ENCODE measurements at places on chromosomes 5 and 9. TPM values are rescaled to one million over a fixed set of nuclear protein-coding genes. Genes with fewer than 3 reads are reported as not detected.

N4BP3 gene
- total RNA-seq, result 6.6 TPM

RANBP17 gene
- 22.0 TPM for total RNA-seq

FOXD4L6 gene
- 0.14 TPM for total RNA-seq

LECT2 gene
- total RNA-seq, result not detected

CDK7 gene
- total RNA-seq, result 35.8 TPM

DNA sequence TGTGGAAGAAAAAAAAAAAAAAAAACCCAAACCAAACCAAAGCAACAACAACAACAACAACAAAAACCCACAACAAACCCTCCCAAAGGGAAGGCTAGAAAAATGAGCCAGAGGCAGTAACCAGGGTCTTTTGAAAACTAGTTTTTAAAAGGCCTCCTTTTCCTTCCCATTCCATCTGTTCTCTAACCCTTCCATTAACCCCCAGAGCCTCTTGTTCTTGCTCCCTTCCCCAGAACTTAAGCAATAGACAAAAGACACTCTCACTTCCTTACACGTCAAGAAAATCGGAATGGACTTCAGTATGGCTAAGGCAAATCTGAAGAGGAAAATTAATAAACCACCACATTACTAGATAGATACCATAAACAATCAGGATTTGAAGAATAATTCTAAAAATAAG, 292.8 kb downstream of the ARL15 start:
- H3K4me3 ChIP-seq, result no peak overlapping the region
- peak overlapping the region; percentile 6 for H3K27ac ChIP-seq
- no peaks in the 10 kb centered on the region for H3K27me3 ChIP-seq
- H3K36me3 ChIP-seq, result peaks cover 16% of the 10 kb centered on the region

DNA sequence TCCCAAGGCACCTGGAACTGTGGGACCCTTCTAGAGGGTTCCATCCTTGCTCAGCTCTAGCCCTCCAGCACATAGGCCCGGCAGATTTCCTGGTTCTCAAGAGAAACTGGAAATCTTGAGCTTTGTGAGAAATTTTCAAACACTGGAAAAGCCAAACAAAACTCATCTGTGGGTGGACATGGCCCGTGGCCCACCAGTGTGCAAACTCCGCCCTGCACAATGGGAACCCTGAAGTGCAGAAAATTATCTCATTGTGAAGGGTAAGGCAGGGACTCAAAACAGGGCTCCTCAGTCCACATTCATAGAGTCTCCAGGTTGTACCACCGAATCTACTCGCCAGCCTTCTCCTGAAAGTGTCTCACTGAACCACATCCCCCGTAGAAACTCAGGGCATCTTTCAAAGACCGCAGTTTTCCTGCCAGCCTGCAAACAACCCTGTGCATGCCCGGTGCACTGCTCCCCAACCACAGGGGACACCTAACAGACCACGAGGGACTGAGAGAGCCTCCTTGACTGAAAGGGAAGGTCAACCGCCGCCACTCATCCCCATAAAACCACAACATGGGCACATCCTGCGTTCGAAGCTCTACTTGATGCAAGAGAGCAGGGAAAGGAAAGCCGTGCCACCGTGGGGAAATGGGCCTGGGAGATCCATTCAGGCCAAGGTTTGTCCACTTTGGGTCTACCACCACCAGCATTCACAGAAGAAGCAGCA, 18.1 kb downstream of the ADAMTS2 start:
- H3K36me3 ChIP-seq, result no peaks in the 10 kb centered on the region
- H3K4me1 ChIP-seq, result peaks cover 16% of the 10 kb centered on the region
- H3K27me3 ChIP-seq, result peaks cover 11% of the 10 kb centered on the region
- no peak overlapping the region for H3K27ac ChIP-seq
- H3K4me3 ChIP-seq, result no peak overlapping the region

DNA sequence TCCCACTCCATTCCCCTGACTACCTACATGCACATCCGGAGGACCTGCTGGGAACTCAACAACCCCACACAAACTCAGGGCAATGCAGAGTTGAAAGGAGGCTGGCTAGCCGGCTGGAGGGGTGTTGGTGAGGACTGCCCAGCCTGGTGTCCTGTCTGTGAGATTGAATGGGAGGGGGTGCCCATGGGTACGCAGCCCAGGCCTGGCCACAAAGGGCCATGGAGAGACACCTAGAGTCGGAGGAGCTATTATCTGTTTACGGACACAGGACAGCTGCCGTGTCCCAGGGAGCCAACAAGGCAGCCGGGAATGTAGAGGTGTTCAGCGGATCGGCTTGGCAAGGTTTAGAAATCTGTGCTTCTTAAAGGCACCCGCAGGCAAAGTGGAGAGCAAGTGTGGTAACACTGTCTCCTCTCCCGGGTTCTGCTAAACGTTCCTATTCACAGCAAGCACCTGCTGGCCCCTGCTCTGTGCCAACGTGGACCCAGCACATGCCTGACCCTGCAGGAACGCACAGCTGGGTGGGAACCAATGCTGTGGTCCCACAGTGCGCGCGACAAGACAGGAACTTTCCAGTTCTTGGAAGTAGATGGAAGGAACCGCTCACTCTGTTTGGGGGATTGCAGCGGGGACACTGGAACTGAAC, 166.7 kb downstream of the DAB2IP start:
- no peak overlapping the region for H3K4me3 ChIP-seq
- H3K27ac ChIP-seq, result peak overlapping the region; percentile 61
- H3K27me3 ChIP-seq, result peaks cover 19% of the 10 kb centered on the region
- no peak for DNase-seq
- H3K4me1 ChIP-seq, result peaks cover 45% of the 10 kb centered on the region
- H3K36me3 ChIP-seq, result no peaks in the 10 kb centered on the region

- H3K4me3 ChIP-seq, result no peak overlapping the region
- H3K4me1 ChIP-seq, result no peaks in the 10 kb centered on the region
- H3K27ac ChIP-seq, result no peak overlapping the region
- no peaks in the 10 kb centered on the region for H3K36me3 ChIP-seq
These were observed 86.6 kb upstream of the SLC24A2 start for GRCh38 chr9:19875291-19875920.

DNA sequence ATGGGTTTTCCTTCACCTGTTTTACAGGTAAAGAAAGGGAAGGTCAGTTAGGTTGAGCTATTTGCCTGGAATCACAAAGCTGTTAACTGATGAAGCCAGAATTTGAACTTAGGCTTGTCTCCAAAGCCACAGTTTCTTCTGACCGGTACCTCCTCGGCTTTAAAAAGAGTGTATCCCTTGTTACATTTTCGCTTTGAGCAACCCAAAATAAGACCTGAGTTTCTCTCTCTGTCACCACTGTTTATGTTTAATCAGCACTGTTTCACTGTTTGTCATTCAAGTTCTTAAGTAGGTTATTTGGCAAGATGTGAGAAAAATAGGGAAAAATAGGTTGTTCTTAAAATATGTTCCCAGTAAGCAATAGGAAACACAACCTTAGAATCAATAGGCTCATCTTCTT, 84.6 kb downstream of the VCAN start:
- no peak overlapping the region for H3K27ac ChIP-seq
- H3K4me1 ChIP-seq, result peaks cover 33% of the 10 kb centered on the region
- H3K4me3 ChIP-seq, result no peak overlapping the region
- DNase-seq, result no peak
- peaks cover 43% of the 10 kb centered on the region for H3K36me3 ChIP-seq
- no peaks in the 10 kb centered on the region for H3K27me3 ChIP-seq

DNA sequence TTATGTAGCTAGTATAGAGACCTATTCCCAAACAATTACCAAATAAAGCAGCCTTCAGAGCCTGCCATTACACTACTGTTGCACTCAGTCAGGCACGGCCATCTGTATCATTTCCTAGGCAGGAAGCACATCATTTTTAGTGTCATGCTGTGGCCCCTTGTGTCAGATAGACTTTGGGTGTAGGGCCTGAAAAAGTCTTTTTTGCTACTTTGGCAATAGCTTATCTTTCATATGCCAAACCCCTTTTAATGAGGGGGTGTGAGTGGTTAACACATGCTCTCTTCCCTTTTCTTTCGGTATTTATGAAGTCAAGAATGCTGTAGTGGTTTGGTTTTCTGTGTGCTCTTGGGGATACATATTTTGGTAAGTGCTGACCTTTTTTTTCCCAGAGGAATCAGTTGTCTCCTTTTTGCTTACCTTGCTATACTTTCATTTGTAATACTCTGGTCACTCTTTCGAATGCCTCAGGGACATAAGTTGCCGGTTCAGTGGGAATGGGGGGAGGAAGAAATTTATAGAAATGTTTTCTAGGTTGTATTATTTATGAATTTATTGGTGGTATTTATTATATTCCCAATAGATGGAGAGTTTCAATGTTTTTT, 209.8 kb downstream of the CSNK1G3 start:
- no peak overlapping the region for H3K4me3 ChIP-seq
- H3K27ac ChIP-seq, result no peak overlapping the region
- no peak for DNase-seq
- H3K4me1 ChIP-seq, result peaks cover 6% of the 10 kb centered on the region
- no peaks in the 10 kb centered on the region for H3K36me3 ChIP-seq

- no peaks in the 10 kb centered on the region for H3K27me3 ChIP-seq
- peak overlapping the region; percentile 16 for H3K27ac ChIP-seq
- H3K36me3 ChIP-seq, result no peaks in the 10 kb centered on the region
- peaks cover 55% of the 10 kb centered on the region for H3K4me1 ChIP-seq
These were observed 20.4 kb upstream of the ARSI start for GRCh38 chr5:150323092-150323491.

DNA sequence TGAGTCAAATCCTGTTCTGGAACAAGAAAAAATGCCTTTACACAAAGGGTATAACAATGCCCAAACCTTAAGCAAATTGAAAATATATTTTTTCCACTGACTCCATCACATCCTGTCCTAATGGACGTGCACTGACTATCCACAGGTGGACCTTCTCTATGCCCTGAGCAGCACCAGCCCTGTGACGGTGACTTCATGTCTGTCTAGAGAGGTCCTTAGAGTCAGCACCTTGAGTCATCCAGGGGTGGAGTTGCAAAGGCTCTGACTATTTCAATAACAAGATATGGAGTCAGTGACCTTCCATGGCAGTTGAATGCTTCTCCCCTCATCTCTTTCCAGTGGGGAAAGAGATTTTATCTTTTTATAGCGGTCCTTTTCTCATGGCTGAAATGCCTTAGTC, 78.0 kb downstream of the YIPF5 start:
- no peak for DNase-seq
- H3K4me3 ChIP-seq, result no peak overlapping the region
- no peaks in the 10 kb centered on the region for H3K36me3 ChIP-seq
- no peak overlapping the region for H3K27ac ChIP-seq
- H3K4me1 ChIP-seq, result peaks cover 33% of the 10 kb centered on the region

- no peaks in the 10 kb centered on the region for H3K36me3 ChIP-seq
- H3K27ac ChIP-seq, result no peak overlapping the region
- no peak for DNase-seq
- peaks cover 17% of the 10 kb centered on the region for H3K4me1 ChIP-seq
- no peak overlapping the region for H3K4me3 ChIP-seq
- no peaks in the 10 kb centered on the region for H3K27me3 ChIP-seq
These were observed 371.7 kb downstream of the NFIB start for GRCh38 chr9:13942201-13942600.

GRCh38 chr9:107841076-107841475, 351.5 kb upstream of the KLF4 start:
- no peaks in the 10 kb centered on the region for H3K36me3 ChIP-seq
- no peak overlapping the region for H3K27ac ChIP-seq
- H3K27me3 ChIP-seq, result peaks cover 27% of the 10 kb centered on the region
- H3K4me1 ChIP-seq, result no peaks in the 10 kb centered on the region
- no peak for DNase-seq

DNA sequence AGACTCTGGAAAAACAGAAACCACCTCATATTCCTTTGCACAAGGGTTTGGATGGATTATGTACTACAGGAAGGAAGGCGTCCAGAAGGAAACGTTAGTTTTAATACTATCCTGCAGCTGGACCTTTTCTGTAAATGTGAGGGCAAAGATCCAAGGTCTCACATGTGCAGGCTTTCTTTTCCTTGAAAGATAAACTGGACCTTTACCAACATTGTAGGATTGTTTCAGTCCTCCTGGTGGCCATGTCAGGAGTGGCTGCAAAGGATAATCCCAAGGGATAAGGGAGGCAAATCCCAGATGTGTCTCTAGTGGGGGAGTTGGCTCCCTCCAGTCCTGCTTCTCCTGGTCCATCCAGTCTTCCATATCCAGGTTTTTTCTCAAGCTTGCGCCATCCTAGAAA, 397.5 kb downstream of the HTR1A start:
- DNase-seq, result no peak
- no peaks in the 10 kb centered on the region for H3K36me3 ChIP-seq
- H3K4me3 ChIP-seq, result no peak overlapping the region
- H3K27ac ChIP-seq, result no peak overlapping the region

GRCh38 chr5:45677524-45677923, 18.7 kb downstream of the HCN1 start:
- no peak overlapping the region for H3K4me3 ChIP-seq

- peak overlapping the region; percentile 10 for H3K4me3 ChIP-seq
- H3K27me3 ChIP-seq, result no peaks in the 10 kb centered on the region
- no peaks in the 10 kb centered on the region for H3K36me3 ChIP-seq
- DNase-seq, result no peak
- H3K27ac ChIP-seq, result peak overlapping the region; percentile 78
These were observed 106.7 kb upstream of the CPEB4 start for GRCh38 chr5:173781432-173781815.

Data from type B pancreatic cell (in vitro differentiated cells).